ENCODE measurements at places on chromosomes 16 and 17.

- no peak for DNase-seq
Measured at GRCh38 chr16:58038219-58038641, 12.7 kb downstream of the MMP15 start.

- DNase-seq: no peak
Measured at GRCh38 chr17:4229627-4230541, 33.9 kb downstream of the ANKFY1 start.

DNA sequence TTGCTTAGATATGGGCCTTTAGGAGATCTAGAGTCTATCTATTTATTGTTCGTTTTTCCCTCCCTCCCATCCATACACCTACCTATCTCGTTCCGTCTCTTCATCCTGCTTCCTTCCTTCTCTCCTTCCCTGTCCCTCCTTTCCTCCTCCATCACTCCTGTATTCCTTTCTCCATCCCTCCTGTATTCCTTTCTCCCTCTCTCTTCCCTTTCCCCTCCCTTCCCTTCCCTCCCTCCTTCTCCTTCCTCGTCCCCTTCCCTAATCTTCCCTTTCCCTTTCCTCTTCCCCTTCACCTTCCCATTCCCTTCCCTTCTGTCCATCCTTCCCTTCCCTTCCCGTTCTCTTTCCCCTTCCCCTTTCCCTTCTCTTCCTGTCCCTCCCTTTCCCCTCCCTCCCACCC, 10.6 kb downstream of the GP2 start:
- DNase-seq: no peak

- DNase-seq: no peak
Measured at GRCh38 chr17:51006601-51007000, 114.1 kb downstream of the SPAG9 start.

DNA sequence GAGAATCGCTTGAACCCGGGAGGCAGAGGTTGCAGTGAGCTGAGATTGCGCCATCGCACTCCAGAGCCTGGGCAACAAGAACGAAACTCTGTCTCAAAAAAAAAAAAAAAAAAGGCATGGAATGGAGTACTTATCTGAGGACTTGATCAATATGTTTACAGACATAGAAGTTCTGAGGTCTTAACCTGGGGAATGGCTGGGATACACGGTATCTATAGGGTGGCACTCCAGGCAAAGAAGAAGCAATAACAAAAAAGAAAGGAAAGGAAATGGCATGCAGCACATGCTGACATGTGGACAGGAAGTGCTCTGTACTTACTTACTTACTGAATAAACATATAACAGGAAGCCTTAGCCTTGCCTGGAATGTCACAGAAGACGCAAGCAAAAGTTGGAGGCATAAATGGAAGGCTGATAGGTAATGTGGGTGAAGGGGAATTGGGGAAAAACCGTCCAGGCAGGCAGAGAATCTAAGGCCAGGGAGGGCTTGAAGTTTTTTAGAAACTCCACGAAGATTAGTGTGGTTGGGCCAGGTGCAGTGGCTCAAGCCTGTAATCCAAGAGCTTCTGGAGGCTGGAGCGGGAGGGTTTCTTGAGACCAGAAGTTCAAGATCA, 10.1 kb upstream of the SPOP start:
- peak; percentile 37 for DNase-seq

DNA sequence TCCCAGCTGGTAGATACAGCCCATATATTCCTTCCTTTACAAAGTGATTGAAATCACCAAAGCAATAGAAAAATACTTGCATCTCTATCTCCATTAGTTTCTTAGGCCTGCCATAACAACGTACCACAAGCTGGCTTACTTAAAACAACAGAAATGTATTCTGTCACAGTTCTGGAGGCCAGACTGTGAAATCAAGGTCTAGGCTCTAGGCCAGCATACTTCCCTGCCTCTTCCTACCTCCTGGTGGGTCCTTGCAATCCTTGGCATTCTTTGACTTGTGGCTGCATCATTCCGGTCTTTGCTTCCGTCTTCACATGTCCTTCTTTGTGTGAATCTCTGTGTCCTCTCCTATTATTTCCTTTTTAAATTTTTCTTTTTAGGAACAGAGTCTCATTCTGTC, 62.5 kb downstream of the ERCC4 start:
- no peak for DNase-seq

DNA sequence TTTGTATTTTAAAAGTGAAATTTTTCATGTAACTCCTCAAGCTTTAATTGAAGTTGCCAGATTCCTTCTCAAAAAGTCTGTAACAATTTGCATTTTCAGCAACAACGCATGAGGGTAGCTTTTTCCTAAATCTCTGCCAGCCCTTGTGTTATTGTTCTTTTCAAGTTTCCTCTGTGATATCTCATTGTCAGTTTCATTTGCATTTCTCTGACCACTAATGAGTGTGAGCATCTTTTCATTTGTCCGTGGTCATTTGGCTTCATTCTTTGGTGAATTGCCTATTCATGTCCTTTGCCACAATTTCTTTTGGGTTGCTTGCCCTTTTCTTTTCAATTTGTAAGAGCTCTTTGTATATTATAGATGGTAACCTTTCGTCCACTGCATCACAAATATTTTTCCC, 68.0 kb upstream of the NKD1 start:
- no peak for DNase-seq

DNA sequence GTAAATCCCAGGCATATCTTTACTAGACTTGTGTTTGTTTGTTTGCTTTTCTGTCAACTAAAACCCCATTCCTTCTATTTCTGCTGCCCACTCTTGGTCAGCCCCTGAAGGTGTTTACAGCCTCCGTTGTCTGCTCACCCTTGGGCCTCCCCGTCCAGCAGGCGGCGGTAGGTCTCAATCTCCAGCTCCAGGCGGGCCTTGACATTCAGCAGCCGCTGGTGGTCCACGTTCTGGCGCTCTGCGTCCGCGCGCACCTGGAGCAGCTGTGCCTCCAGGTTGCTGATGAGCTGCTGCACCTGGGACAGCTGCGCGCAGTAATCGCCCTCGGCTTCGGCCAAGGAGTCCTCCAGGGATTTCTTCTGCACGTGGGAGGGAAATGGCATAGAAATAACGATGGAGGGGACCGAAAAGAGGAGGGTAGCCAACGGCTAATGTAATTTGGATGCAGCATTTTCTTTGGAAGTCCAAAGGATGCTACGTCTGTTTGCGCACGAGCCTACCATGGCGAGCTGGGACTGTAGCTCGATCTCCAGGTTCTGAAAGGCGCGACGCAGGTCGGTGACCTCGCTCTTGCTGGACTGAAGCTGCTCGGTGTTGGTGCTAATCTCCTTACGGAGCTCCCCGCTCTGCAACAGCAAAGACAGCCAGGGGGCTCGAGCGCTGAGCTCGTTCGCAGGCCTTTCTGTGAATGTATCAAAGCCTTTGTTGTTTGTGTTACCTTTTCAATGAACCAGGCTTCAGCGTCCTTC, 3.9 kb downstream of the KRT12 start:
- DNase-seq: no peak

DNA sequence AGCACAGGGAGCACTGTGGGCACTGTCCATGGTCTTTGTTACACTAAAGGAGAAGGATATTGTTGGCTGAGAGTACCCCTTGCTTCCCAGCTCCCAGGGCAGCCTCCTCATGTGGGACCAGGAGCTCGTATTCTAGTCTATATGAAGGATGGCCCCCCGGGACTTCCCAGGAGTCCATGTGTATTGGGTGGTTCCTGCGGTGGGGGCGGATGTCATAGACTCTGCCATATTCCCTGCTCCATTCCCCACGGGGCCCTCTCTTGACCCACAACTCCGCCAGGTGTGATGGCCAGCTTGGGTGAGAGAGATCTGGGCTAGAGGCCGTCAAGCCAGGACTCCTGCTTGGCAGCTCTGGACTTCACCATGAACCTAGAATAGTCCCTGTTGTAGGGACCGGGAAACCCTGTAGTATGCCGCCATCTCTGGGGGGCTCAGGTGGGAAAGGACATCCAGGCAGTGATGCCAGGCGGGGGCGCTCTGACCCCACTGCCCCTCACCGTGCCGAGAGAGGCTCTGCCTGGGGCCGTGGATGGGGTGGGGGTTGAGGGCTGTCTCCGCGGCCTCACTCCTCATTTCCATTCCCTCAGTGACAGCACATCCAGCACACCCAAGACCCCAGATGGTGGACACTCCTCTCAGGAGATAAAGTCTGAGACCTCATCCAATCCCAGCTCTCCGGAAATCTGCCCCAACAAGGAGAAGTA, 37.8 kb downstream of the OR1D5 start:
- no peak for DNase-seq
